Putamen (tissue), 1 donor: ENCODE measurements at places on chromosomes 2 and 18.

- DNase-seq, result no peak
Measured at GRCh38 chr2:151159109-151159662, 102.5 kb downstream of the RBM43 start.

DNA sequence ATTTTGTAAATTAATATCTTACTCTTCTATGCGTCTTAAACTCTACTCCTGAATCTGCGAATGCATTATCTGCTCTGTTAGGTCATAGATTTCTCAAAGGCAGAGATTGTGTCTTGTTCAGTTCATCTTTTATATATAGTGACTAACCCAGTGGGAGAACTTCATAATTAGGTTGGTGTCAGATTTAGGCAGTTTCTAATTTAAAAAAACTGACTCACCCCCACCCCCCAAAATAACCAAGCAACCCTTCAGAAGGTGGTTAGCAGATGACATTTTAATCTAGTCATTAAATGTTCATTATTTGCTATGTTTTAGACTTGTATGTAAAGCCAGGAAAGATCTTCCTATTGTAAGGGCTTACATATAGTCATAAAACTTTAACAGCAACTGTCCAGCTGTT is 10.4 kb downstream of the SERPINB12 start:
- no peak for DNase-seq

DNA sequence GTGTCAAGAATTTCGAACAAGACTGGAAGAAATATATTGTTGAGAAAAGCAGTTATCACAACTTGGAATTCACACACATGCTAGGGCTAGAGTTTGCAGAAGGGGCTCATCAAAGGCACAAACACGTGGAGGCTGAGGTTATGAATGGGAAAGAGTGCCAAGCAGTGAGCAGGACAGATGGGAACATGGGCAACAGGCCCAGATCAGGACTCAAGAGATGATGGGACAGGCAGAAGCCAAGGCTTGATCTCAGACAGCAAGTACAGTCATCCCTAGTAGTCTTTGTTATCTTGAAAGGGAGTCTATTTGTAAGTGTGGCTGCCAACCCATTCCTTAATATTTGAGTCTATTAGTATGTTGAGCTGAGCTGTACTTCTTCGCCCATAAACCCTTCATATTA is 22.2 kb upstream of the EPC2 start:
- DNase-seq, result no peak

DNA sequence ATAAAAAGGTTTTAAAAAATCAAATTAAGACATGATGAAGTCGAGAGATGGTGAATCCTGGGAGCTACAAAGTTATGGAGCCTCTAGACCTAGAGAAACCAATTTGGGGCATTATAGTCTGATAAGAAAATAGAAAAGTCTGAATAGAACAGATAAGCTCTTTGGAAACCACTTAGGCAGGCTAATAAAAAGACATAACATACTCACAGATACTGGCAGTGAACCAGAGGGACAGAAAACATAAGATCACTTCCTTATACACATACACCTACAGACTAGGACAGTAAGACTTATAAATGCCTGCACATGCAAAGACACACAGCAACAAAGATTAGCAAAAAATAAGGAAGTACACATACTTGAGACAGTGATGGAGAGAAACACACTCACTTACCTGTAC is 20.0 kb downstream of the SMC6 start:
- DNase-seq, result no peak

- no peak for DNase-seq
Measured at GRCh38 chr2:108407864-108408729, 30.3 kb downstream of the SULT1C4 start.

DNA sequence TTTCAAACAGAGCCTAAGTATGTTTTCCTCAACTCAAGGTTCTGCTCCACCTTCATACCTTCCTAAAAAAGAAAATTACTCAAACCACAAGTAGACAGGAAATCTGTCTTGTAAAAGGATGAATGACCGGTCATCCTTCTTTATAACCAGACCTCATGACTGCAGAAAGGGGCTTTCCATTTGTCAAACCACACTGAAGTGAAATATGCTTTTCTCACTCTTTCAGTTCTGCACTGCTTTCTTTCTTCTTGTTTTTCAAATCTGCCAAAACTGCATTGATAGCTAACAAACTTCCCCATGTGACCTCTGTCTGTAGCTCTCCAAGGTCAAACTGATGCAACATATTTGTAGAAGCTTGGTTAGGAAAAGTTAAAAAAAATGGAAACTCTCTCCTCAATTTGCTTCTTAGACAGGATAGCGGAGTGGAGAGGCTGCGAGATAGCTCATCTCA is 308.9 kb upstream of the CCDC68 start:
- no peak for DNase-seq

- DNase-seq, result no peak
Measured at GRCh38 chr18:25895518-25895917, 194.9 kb downstream of the SS18 start.

- DNase-seq, result no peak
Measured at GRCh38 chr2:230321031-230321430, 6.0 kb upstream of the SP140L start.

DNA sequence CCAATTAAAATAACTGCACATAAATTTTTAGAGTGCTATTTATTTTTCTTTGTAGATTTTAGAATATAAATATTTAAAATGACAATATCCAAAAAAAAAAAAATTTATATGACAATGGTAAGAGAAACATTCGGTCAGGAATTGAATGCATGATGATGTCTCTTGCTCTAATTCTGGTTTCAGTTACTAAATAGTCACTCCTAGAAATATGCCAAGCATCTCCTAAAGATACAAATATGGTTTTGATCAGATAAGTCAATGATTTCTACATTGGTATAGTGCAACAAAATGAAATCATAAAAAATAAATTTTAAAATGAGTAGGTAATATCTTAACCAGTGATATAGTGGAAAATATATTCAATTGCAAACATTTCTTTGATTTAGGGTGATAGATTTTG is 95.9 kb upstream of the ACKR3 start:
- DNase-seq, result no peak

DNA sequence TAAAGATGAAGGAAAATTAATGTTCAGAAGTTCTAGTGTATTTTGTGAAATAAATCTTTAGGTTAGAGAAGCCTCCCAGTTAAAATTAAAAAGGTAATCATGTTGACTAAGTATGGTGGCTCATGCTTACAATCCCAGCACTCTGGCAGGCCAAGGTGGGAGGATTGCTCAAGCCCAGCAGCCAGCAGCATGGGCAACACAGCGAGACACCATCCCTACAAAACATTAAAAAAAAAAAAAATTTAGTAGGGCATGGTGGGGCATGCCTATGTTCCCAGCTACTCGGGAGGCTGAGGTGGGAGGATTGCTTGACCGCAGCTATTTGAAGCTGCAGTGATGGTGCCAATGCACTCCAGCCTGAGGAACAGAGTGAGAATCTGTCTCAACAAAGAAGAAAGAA is 17.9 kb downstream of the XPO1 start:
- DNase-seq, result no peak

GRCh38 chr2:28717339-28717758 is 34.3 kb upstream of the PPP1CB start:
- no peak for DNase-seq
